ENCODE measurements at places on chromosomes 1 and 21.

- DNase-seq: no peak
These were observed 119.0 kb upstream of the USP24 start for GRCh38 chr1:55334160-55334559.

DNA sequence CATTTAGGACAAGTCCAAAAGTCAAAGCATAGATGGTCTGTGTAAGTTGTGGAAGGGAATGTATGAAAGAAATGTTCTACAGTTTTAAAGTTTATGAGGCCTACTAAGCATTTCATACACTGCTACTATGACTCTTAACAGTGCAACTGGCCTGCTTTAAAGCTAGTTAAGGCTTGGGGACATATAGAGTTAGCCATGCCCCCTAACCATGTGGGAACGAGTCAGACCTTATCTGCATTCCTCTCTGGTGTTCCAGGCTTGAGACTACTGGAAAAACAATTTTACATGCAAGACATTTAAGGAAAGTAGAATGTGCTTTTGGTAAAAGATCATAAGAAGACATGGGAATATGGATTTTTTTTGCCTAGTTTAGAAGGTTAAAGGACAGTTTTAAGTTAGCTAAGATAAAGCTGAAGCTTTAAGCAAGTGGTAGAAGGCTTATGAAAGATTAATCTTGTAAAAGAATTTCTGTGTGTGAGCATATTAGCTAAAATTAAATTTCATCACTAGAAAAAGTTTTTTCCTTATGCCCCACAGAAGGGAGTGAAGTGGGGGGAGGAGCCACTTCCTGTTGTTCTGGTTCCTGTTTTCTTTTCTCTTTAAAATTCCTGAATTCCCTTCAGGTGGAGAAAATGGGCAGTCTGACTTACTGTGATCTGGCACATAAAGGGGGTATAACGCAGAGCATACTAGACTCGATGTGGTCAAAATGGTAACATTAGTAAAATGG is 8.9 kb upstream of the CD48 start:
- no peak for DNase-seq

- no peak for DNase-seq
These were observed 1.1 kb downstream of the THEM4 start for GRCh38 chr1:151908228-151908691.

DNA sequence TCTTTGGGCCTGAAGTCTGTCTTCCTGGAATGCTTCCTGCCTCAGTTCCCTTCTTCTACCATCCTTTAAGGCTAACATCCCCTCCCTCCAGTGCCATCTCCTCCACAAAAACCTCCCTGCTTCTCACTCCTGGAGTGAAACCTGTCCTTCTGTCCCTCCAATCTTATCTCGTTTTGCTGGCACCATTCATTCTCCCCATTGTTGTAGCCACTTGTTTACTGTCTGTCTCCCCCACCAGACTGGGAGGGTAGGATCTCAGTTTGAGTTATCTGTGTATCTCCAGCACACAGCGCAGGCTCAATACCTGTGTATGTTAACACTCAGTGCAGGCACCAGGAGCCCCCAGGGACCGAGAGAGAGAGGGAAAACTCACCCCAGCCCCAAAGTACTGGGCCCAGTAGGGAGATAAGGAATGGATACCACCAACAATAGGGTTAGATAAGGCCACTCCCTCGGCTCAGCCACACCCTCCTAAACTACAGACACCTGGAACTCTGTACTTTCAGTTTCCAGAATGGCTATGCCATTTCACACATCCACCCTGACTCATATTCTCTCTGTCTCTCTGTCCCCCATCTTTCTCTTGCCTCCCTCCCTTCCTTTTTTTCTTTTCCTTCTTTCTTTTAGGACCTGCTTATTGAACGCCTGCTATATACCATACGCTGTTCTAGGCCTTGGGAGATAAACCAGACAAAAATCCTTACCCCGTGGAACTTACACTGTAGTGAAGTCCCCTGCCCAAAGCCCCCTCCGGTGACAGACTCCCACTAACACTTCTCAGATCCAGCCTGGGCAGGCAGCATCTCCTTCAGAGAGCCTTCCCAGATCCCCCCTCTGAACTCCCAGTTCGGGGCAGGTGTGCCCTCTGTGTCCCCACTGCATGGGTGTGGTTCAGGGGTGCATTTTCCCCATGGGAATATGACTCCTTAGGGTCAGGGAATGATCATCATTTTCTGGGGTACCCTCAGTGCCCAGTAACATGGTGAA is 3.3 kb upstream of the SSBP3 start:
- DNase-seq: no peak

DNA sequence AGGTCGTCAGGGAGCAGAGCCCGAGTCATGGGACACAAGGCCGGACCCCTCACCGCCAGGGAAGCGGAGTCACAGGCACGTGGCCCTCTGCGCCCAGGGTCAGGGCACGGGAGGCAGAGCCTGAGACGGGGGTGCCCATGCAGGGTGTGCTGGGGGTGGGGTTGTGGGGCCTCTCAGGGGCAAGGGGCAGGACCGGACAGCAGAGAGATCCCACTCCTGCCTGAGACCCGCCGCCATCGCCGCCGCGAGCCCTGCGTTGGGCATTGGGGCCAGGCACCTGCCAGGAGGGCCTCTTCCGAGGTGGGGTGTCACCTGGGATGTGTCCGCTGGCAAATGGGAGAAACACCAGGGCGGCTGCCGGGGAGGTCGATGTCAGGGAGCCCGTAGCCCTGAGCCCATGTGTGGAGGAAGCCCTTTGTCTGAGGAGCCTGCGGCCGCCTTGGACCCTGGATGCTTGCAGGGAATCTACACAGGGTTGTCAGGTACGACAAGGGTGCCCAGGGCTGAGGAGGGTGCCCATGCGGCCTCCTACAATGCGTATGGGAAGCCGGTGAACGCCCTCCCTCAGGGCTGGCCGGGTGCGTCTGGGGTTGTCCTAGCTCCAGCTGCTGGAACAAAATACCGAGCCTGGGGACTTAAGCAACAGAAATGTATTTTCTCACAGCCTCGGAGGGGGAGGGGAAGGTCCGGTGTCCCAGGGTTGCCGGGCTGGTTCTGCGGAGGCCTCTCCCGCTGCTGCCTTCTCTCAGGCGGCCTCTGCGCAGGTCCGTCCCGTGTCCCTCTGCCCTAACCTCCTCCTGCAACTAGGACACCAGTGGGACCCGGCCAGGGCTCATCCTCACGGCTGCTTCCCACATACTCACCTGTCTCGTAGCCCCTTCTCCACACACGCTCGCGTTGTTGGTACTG is 16.4 kb upstream of the C1orf159 start:
- no peak for DNase-seq
